ENCODE measurements at places on chromosomes 11 and 22.

GRCh38 chr11:9651481-9651880 lies 12.4 kb upstream of the SWAP70 start:
- DNase-seq: no peak

GRCh38 chr11:123187665-123188507 lies 7.2 kb downstream of the CLMP start:
- no peak for DNase-seq

DNA sequence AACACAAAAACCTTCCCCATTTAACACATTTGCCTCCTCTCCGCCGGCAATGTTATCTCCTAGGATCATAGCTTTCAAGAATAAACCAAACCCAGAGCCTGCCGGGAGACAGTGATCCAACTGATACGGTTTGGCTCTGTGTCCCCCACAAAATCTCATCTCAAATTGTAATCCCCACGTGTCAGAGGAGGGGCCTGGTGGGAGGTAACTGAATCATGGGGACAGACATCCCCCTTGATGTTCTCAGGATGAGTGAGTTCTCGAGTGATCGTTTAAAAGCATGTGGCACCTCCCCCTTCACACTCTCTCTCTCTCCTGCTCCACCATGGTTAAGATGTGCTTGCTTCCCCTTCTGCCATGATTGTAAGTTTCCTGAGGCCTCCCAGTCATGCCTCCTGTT lies 33.3 kb downstream of the RBFOX2 start:
- DNase-seq: no peak

- no peak for DNase-seq
Measured at GRCh38 chr11:35049859-35050531, 89.0 kb upstream of the CD44 start.

DNA sequence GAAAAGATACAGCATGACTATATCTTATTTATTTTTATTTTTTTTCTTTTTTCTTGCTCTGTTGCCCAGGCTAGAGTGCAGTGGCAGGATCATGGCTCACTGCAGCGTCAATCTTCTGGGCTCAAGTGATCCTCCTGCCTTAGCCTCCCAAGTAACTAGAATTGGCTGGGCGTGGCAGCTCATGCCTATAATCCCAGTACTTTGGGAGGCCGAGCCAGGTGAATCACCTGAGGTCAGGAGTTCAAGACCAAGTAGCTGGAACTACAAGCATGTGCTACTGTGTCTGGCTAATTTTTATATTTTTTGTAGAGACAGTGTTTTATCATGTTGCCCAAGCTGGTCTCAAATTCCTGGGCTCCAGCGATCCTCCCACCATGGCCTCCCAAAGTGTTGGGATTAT lies 28.3 kb upstream of the CCDC134 start:
- DNase-seq: no peak

GRCh38 chr11:8331767-8332166 lies 68.1 kb upstream of the LMO1 start:
- DNase-seq: no peak

DNA sequence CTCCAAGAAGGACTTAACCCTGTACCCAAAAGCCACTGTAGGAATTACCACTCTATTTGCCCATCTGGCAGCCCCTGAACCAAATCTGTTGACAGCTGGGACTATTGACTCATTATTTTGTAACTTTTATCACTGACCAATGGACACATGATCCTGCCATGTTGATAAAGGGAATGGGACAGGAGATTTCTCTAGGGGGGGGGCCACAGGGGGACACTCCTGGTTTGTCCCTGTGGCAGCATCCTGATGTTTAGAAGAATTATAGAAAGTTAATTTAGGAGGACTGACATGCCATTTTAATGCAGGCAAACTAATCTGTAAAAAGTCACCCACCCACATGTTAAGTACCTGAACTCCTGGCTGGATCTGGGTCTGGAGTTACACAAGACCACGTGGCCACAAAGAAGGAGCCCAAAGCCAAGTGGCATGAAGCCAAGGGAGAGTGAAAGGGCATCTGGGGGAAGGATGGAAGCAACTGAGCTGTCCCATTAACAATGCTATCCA lies 558.1 kb downstream of the ETS1 start:
- no peak for DNase-seq

DNA sequence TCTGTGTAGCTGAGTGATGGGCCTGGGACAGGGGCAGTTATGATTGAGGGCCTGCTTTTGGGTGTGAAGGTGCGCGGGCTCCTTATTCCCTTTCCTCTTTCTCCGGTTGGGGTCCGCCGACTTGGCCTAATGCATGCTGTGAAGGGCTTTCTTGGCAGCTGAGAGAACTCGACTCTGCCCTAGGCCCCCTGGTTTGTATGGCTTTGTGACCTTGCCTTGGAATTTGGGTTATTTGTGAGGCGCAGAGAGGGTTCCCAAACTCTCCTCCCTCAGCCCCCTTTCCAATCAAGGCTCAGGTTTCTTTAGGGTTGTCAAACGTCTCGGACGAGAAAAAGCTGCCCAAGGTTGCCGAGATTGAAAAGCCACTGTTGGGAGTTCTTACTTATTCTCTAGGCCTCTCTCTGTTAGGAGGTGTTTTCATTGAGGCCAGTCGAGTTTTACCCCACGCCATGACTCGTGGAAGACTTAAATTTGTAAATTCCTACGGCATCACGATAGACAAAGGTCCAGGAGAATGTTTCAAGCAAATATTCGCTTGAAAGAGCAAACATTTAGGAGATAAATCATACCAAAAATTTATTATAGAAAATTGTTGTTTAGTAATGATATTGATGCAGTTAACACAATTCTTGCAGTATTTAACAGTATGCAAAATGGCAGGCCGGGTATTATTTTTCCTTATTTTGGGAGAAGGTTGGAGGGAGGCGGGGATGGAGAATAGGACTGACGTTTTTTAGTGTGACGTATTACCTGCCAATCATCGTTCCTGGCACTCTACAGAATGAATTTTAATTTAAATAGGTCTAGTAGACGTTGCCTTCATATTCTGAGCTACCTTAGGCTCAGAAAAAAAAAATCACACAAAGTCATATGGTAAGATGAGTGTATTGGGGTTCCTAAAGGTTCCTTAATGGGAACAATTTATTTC lies 689 bp downstream of the PDHX start:
- DNase-seq: no peak

GRCh38 chr11:35083431-35084238 lies 55.3 kb upstream of the CD44 start:
- DNase-seq: peak; percentile 32

DNA sequence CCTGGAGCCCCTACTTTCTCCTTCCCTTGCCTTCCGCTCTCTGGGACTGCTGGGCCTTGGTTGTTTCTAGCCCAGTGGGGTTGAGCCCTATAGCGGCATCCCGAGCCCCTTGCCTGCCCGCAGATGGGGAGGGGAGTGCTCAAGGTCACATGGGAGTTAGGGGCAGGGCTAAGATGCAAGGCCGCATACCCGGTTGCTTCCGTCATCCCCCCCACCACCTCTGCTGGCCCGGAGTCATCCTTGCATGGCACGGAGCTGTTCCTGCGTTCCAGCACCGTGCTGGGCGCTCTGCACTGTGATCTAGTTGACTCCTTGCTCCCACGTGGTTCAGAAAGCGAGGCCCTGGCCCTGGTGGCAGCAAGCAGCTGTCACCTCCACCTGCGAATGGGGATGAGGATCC lies 18.0 kb downstream of the FLRT1 start:
- DNase-seq: no peak

GRCh38 chr11:15897211-15897960 lies 459.0 kb downstream of the SOX6 start:
- DNase-seq: no peak

Data from stimulated activated CD8-positive, alpha-beta memory T cell treated with anti-CD3 and anti-CD28 coated beads, Interleukin-4, amount 100 ng/mL, for 4 hours (primary cell).